GM04503 (cell line): ENCODE measurements at places on chromosomes 1 and 21.

- DNase-seq, result no peak
Observed at GRCh38 chr1:214634267-214634666, 31.3 kb downstream of the CENPF start.

DNA sequence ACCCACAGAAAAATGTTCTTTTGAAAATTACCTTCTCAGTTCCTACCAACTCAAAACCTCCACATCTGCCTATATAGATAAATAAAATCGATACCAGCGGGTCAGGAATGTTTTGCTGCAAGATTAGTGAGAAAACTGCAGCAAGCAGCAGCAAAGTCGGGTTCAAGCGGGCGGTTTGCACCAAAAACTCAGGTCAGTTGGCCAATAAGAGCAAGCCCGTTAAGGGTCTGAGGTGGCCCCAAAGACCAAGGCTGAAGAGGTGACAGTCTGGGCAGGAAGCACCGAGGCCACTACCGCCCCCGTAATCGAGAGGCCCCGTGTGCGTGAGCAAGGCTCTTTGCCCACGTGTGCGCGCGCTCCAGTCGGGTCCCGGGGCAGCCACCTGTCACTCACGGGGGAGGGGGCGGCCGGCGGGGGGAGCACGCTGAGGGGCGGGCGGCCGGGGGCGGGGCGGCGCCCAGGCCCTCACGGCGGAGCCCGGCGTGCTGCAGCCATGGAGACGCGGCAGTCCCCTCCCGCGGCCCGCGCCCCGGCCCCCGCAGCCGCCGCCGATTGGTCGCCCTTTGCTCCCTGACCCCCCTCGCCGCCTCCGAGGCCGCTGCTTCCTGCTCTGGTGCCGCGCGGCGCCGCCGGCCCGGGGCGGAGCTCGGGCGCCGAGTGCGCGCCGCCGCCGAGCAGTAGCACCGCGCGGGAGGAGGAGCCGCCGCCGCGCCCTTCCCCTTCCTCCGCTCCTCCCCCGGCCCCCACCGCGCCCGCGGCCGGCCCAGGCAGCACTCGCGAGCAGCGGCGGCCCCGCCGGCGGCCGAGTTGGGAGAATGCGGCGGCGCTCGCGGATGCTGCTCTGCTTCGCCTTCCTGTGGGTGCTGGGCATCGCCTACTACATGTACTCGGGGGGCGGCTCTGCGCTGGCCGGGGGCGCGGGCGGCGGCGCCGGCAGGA, at the start of gene GALNT2:
GALNT2 (plus strand) TSS at position 773 of the 939 bp plus-strand sequence; CDS start at position 816, 43 bp downstream.
- no peak for DNase-seq

DNA sequence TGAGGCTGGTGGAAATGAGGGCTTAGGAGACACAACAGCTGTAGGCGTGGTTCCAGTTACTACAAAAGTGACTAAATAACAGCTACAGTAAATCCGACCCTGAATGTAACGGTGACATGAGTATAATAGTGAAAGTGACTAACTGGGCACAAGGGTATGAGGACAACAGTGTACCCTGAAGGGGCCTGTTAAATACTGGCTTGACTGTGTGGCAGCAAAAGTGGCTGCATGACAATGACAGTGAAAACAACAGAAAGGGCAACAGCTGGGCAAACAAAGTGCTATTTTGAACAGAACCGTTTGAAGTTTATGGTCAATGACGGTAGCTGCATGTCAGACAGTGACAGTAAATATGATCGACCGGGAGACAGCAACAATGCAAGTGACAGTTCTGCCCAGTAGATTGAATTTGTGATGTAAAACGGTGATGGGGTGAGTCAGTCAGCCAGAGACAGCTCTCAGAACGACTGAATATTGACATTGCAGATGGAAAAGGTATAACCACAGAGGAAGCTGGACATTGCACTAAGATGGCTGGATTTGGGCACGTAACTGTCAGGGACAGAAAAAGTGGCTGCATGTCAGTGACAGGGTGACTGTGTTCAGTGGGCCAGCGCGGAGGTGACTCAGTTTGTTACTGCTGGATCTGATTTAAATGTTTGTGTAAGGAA, 1.2 kb upstream of the ZBTB40 start:
- no peak for DNase-seq

GRCh38 chr1:211939876-211940468, 95.4 kb downstream of the INTS7 start:
- no peak for DNase-seq

GRCh38 chr1:54887665-54888071, 673 bp upstream of the DHCR24 start:
- DNase-seq, result no peak

DNA sequence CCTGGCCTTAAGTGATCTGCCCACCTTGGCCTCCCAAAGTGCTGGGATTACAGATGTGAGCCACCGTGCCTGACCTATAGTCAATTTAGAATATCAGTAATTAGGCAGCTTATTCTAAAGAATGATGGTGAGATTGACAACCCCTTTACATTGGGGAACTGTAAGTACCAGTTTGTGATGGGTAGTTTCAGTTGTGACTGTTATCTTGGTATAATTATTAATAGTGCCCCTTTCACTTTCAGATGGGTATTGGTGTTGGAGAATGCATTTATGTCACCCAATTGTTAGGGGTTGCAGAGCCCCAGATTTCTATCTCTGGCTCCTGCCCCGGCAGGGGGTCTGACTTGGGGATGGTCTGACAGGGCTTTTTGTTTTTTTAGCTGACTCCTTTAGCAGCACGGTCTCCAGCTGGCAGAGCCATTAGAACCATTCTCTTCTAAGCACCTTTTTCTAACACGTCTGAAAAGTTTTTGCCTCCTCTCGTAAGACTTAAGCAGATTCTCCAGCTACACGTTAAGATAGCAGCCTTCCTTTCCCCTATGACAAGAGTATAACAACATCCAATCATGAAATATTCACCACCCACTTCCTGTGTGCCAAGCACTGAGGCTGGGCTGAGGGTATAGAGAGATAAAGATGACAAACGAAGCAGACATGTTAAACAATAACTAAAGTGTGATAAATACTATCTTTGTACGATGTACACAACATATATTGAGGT, 157.8 kb downstream of the SDCCAG8 start:
- DNase-seq, result no peak

- DNase-seq, result no peak
Observed at GRCh38 chr1:84122780-84123382, 21.2 kb upstream of the PRKACB start.

GRCh38 chr1:236144033-236144432, 1.7 kb downstream of the GPR137B start:
- no peak for DNase-seq

DNA sequence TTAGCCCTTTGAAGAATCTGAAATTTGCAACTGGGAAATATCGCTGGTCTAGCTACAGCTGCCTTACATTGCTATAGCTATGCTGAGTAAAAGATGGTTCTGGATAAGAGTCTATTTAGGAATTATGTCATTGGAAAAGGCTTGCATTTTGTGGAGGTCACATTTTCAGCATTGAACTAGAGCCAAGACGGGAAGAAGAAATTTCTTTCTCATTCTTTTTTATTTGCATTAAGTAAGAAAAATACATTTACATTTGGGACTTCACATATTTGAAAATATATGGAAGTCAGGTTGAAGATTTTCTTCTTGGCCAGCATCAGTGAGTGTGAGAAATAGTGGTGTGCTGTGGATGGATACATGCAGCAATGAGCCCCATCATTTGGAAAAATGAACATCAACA, 291.6 kb downstream of the PTBP2 start:
- no peak for DNase-seq

GRCh38 chr1:30518696-30519095, 204.7 kb downstream of the MATN1 start:
- DNase-seq, result no peak

GRCh38 chr1:175174309-175175102, 18.1 kb downstream of the KIAA0040 start:
- no peak for DNase-seq

DNA sequence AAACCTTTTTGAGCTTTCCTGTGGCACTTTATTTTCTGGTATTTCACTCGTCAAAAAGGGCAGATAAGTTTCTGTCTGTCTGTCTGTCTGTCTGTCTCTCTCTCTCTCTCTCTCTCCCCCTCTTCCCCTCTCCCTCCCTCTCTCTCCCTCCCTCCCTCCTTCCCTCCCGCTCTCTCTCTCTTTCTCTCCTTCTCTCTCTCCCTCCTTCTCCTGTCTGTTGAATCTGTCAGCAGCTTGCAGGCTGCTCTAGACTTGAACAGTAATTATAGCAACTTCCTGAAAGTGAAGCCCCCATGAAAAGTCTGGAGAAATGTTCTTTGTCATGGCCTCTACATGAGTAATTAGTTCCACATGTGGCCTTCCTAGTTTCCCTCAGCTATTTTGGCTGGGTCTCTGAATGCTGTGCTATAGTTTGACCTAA, 275.2 kb upstream of the C1orf105 start:
- no peak for DNase-seq

DNA sequence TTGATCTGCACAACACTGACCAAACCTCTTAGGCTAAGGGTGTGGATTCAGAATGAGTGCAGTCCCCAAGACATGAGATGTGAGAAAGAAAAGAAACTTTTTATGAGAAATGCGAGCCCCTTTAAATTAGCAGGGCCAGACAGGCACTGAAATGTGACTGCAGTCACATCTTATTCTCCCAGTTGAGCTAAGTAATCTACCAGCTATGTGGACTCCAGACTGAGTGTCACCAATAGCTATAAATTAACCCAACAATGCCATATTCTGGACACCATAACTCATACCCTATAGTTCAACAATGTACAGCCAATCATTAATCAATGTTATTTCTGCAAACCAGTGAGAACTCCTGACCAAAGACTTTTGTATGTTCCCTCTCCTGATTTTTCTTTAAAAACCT, 153.2 kb downstream of the COQ8A start:
- no peak for DNase-seq

- no peak for DNase-seq
Observed at GRCh38 chr1:54965624-54966340, 14.6 kb upstream of the TMEM61 start.
